ENCODE measurements at places on chromosomes 4 and X. TPM values are rescaled to one million over a fixed set of nuclear protein-coding genes. Genes with fewer than 3 reads are reported as not detected.

MRPL1 gene
- total RNA-seq = 25.6 TPM

PNMA6F gene
- not detected for total RNA-seq

BRS3 gene
- total RNA-seq = not detected

UGT2B15 gene
- total RNA-seq = 0.09 TPM

GAGE1 gene
- not detected for total RNA-seq

MAGEE1 gene
- total RNA-seq = 4.0 TPM

ANAPC4 gene
- total RNA-seq = 12.4 TPM

SMIM10 gene
- 0.15 TPM for total RNA-seq

SGMS2 gene
- total RNA-seq = 29.3 TPM

CDK16 gene
- total RNA-seq = 114 TPM

CLOCK gene
- 2.9 TPM for total RNA-seq

FDCSP gene
- not detected for total RNA-seq

TMPRSS11F gene
- total RNA-seq = not detected

EMCN gene
- total RNA-seq = not detected

TMEM47 gene
- 1.5 TPM for total RNA-seq

TLL1 gene
- total RNA-seq = 0.38 TPM

AGA gene
- 17.6 TPM for total RNA-seq

TCP11X2 gene
- not detected for total RNA-seq

EREG gene
- 28.3 TPM for total RNA-seq

ARHGAP36 gene
- total RNA-seq = not detected

MTMR8 gene
- total RNA-seq = 0.50 TPM

GRIA2 gene
- not detected for total RNA-seq

PDGFRA gene
- 1.1 TPM for total RNA-seq

PDZD4 gene
- 3.4 TPM for total RNA-seq

EGFL6 gene
- 0.06 TPM for total RNA-seq

All from A549 treated with GW870086 at 1 μM for 4 hours (cell line).